Right cardiac atrium (tissue), 5 donors: ENCODE measurements at places on chromosomes 12 and 14. TPM values are rescaled to one million over a fixed set of nuclear protein-coding genes. Genes with fewer than 3 reads are reported as not detected.

The FGD4 gene
- total RNA-seq, result 12.5 TPM

The SCN8A gene
- total RNA-seq, result 0.17 TPM

The RPL10L gene
- total RNA-seq, result not detected

DNA sequence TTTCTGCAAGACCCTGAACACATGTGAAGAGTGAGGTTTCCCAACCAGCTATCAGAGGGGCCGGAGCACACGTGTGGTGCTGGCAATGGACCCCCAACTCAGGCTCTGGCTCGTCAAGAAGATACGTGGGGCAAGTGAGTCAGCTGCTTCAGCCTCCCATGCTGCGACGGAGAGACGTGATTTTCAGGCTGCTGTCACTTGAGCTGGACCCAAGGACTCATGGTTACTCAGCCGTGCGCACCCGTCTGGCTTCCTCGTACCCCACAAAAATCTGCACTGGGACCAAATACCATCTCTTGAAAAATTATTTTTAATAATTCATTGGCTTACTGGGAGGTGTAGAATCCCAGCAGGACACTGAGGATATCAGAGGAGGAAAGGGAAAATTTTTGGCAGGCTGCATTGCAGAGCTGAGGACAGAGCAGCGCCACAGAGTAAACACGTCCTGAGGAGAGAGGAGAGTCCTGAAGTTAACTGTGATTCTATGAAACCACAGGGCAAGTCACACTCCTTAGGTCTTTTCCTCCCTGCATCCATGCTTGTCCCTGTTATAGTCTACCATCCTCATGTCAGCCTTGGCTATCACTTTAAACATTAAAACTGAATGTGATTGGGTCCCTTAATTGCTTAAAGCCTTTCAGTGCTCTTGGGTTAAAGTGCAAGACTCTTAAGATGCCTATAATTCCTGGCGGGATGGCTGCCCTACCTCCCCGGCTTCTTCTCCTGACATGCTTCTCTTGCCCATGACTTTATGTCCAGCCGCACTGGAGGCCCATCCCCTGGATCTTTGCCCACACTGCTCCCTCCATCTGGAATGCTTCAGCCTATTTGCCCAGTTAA lies 95.3 kb upstream of the SLC35F4 start:
- peak; percentile 38 for DNase-seq

DNA sequence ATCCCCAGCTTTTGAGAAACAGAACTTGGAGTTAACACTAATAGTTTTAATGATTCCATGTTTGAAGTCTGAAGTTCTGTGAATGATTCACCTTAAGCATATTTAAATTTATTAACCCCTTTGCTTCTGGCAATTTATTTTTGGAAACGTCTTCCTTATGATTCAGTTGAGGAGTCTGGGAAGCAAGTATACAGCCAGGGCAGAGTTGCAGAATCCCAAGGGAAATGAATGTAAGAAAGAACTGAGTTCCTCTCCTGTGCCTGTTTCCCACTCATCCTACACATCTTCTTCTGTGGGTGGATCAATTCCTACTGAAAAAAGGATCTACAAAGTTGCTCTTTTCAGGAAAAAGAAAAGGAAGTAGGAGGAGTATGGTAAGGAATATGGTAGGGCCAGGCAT lies 108.2 kb upstream of the CCDC91 start:
- no peak for DNase-seq

DNA sequence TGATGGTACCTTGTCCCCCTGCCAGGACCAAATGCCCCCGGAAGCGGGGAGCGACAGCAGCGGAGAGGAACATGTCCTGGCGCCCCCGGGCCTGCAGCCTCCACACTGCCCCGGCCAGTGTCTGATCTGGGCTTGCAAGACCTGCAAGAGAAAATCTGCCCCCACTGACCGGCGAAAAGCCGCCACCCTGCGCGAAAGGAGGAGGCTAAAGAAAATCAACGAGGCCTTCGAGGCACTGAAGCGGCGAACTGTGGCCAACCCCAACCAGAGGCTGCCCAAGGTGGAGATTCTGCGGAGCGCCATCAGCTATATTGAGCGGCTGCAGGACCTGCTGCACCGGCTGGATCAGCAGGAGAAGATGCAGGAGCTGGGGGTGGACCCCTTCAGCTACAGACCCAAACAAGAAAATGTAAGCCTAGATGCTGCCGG lies 410 bp downstream of the MYF6 start:
- DNase-seq, result peak; percentile 52

DNA sequence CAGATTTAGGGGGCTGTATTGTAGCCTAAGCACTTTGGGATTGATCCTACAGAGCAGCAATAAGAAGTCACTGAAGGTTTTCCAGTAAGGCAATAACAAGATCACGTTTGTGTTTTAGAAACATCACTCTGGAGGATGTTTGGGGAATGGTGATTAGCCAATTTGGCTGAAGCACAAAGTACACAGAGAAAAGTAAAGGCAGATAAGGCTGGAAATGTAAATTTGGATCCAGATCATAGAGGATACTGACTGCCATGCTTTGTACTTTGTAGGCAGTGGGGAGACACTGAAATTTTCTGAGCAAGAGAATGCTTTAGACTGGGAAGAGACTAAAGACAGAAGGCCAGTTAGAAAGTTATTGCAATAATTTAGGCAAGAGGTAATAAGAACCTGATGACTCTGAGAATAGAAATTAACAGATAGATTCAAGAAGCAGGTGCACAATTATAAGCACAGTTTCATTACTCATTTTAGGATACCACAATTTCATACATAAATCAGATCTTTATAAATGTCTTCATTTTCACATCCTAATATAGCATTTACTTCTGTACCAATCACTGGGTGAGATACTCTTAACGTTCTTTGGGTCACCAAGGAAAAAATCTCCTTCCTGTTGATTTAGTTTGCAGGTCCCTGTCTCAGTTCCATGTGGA lies 314.5 kb upstream of the GARIN6 start:
- no peak for DNase-seq

DNA sequence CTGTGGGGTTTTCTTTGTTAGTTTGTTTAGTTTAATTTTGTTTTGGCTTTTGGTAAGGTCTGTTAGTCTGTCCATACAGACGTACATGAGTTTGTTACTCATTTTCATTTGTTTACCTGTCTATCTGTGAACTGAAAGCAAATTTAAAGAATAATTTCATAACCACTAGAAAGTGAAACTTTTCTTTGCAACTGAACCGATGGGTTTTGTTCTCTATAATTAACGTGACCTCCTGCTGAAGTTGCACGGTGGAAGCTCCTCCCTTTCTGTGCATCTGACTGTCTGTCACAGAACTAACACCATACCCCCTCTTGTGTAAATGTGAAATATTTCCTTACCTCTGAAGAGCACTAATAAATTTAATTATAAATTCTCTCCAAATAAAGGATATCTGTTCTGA lies 595.5 kb downstream of the GALC start:
- no peak for DNase-seq

GRCh38 chr12:113239811-113240331 lies 18.6 kb downstream of the TPCN1 start:
- peak; percentile 67 for DNase-seq

GRCh38 chr12:88153959-88154358 lies 11.9 kb downstream of the TMTC3 start:
- DNase-seq, result no peak
